ENCODE measurements at places on chromosomes 7 and 10.

DNA sequence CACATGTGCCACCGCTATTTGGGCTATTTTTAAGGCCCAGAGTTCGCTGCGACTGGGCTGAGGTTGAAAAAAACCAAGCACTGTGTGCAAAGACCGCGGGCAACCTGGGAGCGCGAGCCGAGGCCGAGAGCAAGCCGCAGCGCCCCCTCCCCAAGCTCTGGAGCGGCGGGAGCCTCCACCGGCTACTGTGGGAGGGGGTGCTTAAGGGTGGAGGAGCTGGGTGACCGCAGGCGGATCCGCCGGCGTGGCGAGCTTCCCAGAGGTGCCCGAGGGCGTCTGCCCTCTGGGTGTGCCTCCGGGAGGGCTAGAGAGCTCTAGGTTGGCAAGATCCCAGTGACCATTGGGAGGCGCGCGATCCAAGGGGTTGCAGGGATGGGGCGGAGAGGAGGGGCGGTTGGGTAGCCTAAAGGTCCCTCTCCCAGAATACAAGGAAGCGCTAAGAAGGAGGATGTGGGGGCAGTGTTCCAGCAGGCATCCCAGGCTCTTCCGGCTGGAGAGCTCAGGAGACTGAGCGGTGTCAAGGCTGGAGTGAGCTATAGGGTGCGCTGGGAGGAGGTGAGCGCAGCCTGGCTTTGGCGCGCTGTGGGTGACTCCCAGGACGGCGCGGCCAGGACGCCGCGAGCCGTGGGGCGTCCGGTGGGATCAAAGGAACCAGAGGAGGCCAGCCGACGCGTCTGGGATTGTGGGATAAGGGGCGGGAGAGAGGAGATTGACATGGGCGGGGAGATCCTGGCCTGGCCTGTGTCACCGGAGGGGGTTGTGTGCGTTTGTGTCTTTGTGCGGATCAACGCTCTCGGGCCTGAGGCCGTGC lies 8.0 kb downstream of the DLX5 start:
- no peak for DNase-seq

DNA sequence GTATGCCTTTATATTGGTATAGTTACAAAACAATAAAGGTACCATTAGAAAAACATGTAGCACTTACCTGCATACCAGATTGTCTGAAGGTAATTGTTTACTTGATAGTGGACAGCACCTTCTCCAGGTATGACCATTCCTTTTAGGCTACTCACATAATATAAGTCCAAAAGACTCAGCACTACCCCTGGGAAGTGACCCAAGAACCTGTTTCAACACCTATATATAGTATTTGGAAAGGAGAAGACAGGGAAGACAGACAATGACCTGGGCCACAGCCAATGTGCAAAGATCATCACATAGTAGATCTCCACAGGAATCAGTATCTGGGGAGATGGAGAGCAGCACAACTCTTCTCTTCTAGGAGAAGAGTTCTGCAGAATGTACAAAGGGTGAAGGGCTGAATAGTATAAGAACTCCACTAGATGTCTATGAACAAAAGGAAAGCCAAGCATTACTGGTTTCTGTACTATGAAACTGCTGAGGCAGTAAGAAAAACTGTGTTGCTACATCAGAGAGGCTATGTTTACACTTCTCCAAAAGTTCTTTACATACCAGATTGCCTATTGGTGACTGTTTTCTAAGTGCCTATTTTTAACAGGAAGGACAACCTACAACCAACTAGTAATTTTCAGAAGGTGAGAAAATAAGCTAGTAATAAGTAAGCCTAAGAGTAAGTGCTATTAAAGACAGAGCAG lies 159.2 kb downstream of the BTAF1 start:
- no peak for DNase-seq

DNA sequence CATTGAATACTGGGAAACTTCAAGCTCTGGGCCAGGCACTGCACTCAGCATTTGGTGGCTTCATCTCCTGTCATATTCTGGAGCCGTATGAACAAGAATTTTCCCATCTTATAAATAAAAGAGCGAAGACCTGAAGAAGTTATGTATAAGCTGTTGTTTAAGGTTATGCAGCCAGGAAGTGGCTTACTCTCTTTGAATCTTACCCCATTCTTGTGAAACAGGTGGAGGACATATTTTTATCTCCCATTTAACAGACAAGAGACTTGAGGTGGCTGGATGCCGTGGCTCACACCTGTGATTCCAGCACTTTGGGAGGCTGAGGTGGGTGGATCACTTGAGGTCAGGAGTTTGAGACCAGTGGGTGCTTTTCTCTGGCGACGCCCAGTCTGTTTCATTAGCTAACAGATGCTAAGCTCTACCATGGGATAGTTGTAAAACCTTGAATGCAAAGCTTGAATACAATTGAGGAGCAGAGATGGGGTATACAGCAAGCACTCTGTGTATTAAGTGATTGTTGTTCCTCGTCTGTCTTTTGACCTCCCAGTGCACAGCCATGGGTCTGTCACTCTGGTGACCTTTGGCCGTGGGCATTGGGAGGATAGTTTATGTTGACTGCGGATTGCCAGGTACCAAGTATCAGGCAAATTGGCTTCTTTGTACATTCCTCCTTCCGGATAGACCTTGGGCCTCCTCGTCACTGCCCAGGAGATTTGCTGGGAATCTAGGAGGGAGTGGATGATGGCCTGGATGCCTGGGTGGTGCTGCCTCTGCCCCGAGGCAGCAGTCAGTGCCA lies 85.8 kb downstream of the GRK5 start:
- DNase-seq, result no peak

- no peak for DNase-seq
Observed at GRCh38 chr7:38541440-38541839, 89.7 kb downstream of the AMPH start.

DNA sequence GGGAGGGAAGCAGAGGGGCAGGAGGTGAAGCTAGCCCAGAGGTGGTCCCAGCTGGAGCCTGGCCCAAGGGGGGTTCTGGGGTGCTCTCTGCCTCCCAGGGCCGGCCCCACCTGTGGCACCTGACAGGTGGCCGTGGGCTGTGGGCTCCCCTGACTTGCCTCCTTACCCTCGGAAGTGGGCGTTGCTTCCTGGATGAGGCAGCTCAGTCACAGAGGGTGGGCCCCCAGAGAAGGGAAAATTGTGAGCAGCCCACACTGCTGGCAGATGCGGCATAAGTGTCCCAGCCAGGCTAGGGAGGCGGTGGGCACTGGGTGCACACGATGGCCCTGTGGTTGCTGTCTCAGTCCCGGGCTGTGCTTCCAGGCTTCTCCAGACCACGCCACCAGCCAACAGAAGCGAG lies 118.9 kb downstream of the LRRC18 start:
- no peak for DNase-seq
